ENCODE measurements at places on chromosomes 3 and 15. TPM values are rescaled to one million over a fixed set of nuclear protein-coding genes. Genes with fewer than 3 reads are reported as not detected.

- H3K4me3 ChIP-seq, result no peak overlapping the region
- no peak for DNase-seq
- no peak overlapping the region for H3K27ac ChIP-seq
- no peaks in the 10 kb centered on the region for H3K36me3 ChIP-seq
- H3K4me1 ChIP-seq, result peaks cover 12% of the 10 kb centered on the region
Observed at GRCh38 chr3:117756563-117756962, 1047.0 kb downstream of the TUSC7 start.

ITGB5 gene
- total RNA-seq, result 215 TPM

GRCh38 chr3:149151843-149152242 is 22.4 kb downstream of the HPS3 start:
- H3K4me3 ChIP-seq, result no peak overlapping the region
- H3K27me3 ChIP-seq, result no peaks in the 10 kb centered on the region
- peaks cover 4% of the 10 kb centered on the region for H3K4me1 ChIP-seq
- H3K36me3 ChIP-seq, result peaks cover 84% of the 10 kb centered on the region

GRCh38 chr15:69692342-69692741 is 239.7 kb downstream of the RPLP1 start:
- H3K27ac ChIP-seq, result no peak overlapping the region
- H3K36me3 ChIP-seq, result no peaks in the 10 kb centered on the region
- no peak overlapping the region for H3K4me3 ChIP-seq

- H3K4me1 ChIP-seq, result no peaks in the 10 kb centered on the region
- no peak overlapping the region for H3K4me3 ChIP-seq
- H3K27me3 ChIP-seq, result no peaks in the 10 kb centered on the region
- no peaks in the 10 kb centered on the region for H3K36me3 ChIP-seq
- H3K27ac ChIP-seq, result no peak overlapping the region
Observed at GRCh38 chr15:79930516-79930915, 33.7 kb upstream of the MTHFS start.

CHST2 gene
- 17.9 TPM for total RNA-seq
